ENCODE measurements at places on chromosomes 7 and 10.

GRCh38 chr7:128035712-128036111 is 4.5 kb upstream of the LRRC4 start:
- DNase-seq, result no peak

DNA sequence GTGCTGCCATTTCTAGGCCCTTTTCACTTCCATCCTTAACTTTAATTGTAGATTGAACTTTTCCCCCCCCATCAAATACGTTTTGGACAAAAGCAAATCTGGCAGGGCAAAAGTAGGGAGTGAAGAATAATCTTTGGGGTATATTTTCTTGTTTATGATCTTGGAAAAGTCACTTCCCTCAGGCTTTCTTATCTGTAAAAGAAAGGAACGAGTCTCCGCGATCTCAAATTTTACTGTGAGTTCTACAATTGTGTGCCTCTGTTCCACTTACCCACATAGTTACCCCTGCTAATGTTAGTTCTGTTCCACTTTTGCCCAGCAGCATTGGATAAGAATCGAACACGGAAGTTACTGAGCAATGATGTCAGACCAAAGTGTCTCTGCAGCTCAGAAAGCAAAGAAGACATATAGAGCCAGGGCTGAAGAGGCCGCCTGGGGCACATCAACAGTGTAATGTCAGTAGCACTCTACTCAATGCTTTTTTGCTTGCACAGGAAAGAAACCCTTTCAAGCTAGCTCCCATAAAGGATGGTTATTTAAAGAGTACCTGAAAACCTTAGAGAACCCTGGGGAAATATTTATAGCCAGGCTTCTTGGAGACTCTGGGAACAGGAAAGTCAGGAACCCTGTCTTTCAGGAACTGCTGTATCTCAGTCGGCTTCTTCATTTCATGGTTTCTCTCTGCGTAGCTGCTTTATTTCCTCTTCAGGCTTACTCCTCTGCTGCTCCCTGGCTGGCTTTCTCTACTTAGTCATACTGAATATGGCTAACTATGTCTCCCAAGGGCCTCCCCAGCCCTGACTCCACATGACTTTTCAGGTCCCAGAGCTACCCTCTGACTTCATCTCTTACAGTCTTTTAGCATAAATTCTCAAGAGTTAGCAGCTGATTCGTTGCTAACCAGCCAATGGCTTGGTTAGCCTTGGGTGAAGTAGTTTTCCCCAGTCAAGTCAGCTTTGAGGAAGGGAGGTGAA is 123.7 kb upstream of the FAM3C start:
- DNase-seq, result no peak

DNA sequence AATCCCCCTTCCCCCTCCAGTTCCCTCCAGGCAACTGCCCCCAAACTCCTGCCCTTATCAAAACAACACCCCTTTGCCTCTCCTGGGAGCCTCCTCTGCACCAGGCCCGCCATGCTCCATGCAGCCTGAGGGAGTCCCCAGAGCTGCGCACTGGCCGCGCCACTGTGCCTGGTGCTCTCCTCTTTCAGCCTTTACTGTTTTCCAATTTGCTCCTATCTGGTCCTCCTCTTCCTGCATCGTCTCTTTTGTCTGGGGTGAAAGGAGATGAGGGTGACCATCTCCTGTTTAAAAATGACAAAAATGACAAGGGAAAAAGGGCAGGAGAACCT is 165.8 kb upstream of the ADCY1 start:
- DNase-seq, result no peak

DNA sequence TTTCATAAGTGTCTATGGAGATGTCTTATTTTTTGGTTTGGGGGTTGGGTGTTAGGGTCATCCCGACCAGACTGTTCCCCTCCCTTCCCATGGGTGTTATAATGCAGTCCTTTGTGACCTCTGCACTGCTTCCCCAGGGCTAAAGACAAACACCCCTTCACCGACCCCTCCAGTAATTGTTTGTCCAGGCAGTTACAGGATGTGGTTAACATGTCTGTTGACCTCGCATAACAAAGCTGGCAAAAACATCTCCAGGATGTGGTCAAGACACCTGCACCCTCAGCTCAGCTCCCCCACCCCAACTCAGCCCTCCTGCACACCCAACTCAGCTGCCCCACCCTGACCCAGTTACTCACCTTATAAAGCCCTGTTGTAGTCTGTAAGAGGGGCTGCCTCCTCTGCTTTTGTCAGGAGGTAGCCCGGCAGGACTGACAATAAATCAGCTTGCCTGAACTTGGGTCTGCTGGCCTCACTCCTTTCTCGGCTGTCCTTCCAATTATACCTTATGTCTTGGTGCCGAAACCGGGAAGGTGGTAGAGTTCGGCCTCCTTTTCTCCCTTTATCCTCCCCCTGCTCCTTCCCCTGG is 102.2 kb downstream of the ZNF92 start:
- no peak for DNase-seq

DNA sequence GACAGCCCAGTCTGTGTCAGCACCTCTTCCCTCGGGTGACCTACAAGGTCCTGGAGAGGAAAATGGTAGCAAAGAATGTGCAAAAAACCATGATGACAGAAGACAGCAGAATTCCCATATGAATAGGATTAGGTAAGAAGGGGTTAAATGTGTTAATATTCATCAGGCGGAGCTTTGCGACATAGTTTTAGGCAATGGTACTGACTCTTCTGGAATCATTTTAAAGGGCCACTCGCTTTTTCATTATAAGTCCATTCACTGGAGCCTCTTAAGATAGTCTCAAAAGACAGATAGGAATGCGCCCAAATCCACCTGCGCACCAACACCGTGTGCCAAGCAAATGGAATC is 38.2 kb downstream of the DLG5 start:
- no peak for DNase-seq
